ENCODE measurements at places on chromosomes 7 and 10.
A peak's percentile ranks its signal among the peaks of the same experiment; 100 is the strongest.

DNA sequence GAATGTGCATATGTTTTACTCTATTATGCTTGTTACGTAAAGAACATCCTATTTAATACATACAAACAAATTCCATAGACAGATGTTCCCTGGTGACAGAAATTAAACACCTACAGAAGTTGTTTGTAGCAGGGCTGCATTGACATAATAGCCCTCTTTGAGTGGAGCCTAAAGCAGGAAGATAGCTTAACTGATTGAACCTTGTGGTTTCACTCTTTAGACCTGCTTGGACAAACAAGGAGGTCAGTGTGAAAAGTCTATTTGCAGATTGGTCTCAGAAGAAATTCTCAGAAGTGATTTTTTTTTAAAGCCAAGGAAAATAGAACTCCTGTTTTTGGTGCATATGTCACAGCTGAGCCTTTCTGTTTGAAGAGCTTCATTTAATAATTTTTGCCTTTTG, 121.3 kb downstream of the PPP1R9A start:
- no peak for DNase-seq

DNA sequence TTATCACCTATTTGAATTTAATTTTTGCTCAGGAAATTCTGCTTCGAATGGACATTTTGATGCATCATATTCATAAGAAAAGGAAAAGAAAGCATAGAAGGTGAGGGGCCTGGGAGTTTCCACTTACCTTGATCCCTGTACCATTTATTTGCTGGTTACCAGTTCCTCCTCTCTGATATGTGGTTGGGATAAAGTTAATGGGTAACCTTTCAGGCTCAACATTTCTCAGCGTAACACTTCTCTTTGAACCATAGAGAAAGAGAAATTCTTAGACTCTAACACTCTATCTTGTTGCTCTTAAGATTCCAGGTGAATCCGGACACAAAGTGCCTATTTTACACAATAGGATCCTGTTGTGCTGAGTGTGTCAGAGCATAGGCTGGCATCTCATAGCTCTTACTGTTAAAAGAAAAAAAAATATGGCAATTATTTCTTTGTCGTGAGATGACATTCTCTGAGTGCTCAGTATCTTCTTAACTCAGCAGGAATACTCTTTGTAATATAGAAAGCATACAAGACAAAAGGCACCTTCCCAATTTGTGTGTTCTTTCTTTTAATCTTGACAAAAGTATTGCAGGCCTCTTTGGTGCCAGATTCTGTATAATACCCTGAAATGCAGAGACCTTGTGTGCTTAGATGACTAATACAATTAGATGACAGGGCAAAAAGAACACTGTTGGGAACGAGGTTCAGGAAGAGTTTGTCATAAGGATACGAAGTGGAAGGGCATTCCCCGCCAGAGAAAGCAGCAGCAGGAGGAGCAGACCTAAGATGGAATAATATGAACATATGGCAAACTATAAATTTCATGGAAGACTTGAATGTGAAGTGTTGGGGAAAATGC, 689.6 kb downstream of the NRG3 start:
- DNase-seq: no peak

- peak; percentile 16 for DNase-seq
Observed at GRCh38 chr10:50224330-50224952, 26.9 kb downstream of the ASAH2 start.

- peak; percentile 82 for DNase-seq
Observed at GRCh38 chr10:5862360-5862961, 27.2 kb downstream of the ANKRD16 start.

DNA sequence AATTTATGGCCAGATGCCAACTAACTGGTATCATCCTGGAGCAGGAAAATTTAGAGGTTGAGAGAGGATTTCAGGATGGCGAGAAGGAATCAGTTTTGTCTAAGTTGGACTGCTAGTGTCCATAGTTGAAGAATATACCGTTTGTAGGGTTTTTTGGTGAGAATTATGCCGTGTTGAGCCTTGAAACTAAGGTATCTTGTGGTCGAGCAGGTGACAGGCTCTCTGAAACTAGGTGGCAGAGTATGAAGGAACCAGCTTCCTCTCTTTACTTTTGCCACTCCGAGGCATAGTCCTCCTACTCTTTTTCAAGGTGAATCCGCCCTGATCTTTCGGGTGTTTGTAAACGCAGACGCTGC, 9.7 kb downstream of the MDFIC start:
- DNase-seq: no peak

DNA sequence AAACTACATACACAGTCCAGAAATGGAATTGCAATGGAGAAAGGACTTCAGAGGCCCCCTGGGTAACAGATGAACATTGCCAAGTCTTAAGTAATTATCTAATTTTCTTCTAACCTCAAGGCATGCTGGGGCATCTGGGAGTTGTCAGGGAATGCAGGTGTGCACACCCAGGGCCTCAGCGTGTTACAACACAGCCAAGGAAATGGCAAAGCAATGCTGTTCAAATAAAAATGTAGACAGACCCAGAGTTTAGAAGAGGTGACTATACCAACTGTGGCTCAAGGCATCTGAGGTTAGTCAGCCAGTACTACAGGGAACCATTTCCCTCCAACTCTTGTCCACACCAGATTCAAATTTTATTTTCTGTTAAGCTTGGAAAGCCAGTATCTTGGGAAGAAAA, 73.6 kb downstream of the CCDC3 start:
- no peak for DNase-seq

DNA sequence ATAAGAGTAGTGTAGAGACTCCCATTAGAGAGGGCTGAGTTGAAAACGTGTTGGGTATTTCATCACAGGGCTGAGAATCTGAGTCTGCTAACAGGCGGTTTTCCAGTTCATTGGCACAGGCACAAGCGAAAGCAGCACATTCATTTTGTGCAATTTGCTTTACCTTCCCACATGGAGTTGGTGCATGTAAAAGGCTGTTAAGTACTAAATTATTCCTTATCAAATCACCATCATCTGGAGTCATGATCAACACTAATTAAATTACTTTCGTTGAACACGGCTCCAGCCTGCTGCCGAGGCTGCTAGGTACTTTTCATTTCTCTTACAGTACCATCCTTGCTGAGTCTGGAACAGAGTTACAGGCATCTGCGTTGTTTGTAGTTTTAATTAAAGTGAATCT, 43.8 kb downstream of the ETV1 start:
- no peak for DNase-seq

DNA sequence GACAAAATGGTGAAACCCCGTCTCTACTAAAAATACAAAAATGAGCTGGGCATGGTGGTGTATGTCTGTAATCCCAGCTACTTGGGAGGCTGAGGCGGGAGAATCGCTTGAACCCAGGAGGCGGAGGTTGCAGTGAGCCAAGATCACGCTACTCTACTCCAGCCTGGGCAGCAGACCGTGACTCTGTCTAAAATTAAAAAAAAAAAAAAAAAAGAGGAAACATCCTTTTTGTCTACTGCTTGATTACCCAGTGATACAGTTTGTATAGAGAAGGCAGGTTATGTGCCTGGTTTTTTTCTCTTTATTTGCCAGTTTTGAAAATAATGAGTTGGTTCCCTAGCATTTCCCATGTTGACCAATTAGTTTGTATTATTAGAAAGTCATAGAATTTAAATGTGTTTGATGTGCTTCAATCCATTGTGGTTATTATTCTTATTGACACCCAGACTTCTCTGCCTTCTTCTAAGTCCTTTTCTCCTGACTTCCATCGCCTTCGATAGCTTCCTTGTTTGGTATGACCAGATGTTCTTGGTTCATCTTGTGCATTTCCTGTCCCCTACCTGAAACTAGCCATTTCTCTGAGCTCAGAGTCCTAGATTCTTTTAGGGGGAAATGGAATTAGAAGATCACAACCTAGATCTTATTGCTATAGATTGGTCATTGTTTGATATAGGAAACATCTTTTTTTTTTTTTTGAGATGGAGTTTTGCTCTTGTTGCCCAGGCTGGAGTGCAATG, 43.2 kb downstream of the VKORC1L1 start:
- no peak for DNase-seq

DNA sequence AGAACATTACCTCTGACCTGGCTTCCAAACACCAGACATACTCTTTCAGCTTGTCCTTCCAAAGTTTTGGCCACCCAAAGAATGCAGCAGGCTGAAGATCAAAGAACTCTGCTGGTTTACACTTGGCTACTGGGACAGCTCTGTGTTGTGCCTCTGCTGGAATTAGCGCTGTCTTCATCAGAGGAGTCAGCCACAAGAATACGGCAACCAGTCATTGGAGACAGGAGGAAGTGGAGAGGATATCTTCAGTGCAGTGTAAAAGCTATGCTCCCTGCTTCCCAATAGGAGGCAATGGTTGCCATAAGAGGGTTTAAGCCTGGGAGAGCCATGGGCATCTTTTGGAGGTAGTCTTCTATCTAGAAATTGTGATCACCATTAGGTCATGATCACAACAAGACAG, 126.7 kb upstream of the WNT16 start:
- no peak for DNase-seq

GRCh38 chr10:86654411-86655172, at the start of gene OPN4:
Gene OPN4 (plus strand): TSS chr10:86654547. CDS start chr10:86654784, 237 bp downstream.
- no peak for DNase-seq

- DNase-seq: no peak
Observed at GRCh38 chr7:2102375-2102723, 130.4 kb downstream of the MAD1L1 start.

DNA sequence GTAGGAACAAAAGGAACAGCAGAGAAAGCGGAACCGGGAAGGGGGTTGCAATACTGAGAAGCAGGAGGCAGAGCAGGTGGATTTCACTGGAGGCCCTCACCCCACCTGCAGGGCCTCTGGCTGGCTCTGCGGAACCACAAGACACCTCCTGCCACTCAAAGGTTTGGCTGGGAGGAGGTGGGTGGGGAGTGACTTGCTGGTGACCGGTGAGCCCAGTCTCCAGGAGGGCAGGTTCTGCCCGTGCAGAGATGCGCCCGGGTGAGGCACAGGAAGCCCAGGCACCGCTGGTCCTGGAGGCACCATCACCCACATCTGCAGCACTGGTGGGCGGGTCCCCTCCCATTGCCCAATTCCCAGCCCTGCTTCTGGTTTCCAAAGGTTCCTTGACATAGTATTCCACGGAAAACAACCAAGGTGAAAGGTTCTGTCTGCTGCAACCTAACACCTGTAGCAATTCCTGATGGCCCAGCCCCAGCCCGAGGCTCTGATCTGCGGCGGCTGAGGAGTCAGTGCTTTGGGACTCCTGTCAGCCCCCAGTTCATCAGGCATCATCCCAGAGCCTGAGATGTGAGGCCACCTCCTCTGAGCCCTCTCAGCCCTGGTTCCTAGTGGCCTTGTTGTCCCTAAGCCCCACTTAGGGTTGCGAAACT, 64.4 kb downstream of the CALML3 start:
- DNase-seq: no peak

- DNase-seq: no peak
Observed at GRCh38 chr10:18401416-18402195, 249.8 kb downstream of the NSUN6 start.

DNA sequence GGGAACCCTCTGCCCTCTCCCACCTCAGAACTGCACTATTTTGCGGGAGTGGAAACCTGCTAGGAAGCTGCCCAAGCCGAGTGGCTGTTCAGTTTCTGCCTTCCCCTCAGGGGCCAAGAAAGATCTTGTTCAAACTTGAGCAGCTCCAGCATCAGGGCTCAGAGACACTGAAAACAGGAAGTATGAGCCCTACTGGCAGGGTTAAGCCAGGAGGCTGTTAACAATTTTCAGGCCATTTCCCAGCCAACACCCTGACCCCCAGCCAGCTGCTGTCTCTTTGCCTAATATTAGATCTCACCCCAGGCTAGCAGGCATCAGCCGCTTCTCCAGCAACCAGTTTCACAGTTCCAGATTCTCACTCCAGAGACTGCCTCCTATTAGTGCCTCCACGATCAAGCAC, 9.2 kb downstream of the PLAU start:
- no peak for DNase-seq

DNA sequence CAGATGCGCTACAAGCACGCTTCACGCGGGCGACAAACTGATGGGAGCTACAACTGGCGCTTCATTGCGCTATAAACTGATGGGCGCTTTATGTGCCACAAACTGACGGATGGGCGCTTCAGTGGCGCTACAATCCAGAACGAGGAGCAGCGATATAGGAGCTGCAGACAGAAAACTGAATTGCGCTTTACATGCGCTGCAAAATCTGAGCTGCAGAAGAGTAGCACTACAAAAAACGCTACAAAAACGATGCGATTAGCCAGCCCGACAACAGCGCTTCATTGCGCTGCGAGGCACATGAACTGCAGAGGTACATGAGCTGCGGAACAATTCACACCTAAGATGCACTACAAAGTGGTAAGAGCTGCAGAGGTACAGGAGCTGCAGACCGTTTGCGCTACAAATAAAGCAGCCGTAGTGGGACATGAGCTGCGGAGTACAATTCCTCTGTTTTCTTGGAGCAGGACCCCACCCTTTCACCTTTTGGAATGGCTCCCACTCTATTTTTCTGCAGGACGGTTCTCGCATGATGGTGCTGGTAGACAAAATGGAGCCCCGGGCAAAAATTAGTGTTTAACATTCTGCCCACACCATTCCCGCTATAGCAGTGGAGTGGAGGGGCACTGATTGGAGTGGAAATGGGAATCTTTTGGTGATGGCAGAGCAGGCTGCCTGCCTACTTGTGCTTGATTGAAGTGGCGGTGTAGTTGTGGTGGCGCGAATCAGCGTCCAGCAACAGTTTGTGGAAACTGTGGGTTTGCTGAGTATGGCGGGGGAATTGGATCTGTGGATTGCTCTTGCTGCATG, 1.2 kb upstream of the SGCE start:
- no peak for DNase-seq

DNA sequence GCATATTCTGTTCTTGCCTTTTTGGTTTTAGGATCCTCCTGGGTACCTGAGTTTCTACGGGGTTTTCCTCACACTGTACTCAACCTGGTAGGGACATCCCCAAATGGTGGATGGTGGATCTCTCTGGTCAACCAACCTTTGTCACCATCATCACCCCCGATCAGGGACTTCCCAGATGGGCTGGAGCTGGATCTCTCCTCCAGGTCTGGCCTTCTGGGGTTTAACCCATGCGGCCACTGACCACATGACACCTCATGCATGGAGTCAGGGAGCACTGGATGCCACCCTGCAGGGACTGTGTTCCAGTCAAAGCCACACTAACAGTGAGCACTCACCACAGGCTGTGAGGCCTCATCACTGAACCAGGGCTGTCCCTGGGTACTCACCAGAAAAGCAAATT, 80.0 kb downstream of the CELF2 start:
- DNase-seq: no peak

DNA sequence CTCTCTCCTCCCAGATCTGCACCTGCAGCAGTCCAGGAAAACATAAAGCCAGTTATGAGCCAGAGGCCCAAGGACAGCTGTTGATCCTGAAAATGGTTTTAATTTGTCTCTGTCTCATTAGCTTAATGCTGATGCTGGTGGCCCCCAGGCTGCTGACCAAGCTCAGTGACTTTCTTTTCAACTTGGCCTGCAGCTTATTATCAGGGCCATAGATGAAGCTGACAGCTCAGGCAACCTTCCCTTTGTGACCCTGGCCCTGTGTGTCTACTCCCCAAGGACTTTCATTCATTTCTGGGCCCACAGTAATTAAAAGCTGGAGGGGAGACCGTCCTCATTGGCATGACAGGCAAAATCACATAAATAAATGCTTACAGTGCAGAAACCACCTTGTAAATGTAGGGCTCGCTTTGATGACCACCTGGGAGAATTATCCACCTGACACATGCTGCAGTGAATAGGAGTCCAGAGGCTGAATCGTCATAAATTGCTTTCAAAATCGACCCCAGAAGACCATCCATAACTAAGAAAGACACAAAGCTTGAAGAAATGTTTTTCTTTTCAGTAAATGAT, 138.5 kb downstream of the NPY start:
- DNase-seq: no peak
